ENCODE measurements at places on chromosomes 1 and 21.

DNA sequence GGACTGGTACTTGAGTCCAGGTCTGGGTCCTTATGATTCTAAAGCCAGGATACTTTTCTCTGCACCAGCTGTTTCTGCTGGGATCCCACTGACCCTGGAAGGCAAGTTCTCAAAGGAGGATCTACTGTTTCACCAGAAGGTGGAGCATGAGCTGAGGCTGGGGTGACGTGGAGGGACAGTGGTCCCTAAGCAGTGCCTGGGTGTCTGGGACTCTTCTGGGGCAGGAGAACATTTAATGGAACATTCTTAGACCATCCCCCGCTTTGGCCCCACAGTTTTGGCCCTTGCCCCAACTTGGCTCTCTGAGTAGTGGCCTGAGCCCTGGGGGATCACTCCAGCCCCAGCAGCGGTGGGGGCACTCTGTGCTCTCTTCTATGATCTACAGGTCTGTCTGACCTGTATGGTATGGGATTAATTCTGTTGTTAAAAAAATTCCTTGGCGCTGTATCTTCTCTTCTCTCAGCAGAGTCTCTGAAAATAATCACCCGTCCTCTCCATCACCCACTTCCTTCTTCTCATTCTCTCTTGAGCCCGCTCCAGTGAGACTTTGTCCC, 60.3 kb upstream of the CSF3R start:
- no peak for DNase-seq

- no peak for DNase-seq
Measured at GRCh38 chr21:24826822-24827221, 780.5 kb downstream of the MRPL39 start.

- no peak for DNase-seq
Measured at GRCh38 chr1:63327417-63328054, 5.2 kb downstream of the FOXD3 start.

GRCh38 chr1:228515200-228515834, 28.1 kb downstream of the RNF187 start:
- no peak for DNase-seq

DNA sequence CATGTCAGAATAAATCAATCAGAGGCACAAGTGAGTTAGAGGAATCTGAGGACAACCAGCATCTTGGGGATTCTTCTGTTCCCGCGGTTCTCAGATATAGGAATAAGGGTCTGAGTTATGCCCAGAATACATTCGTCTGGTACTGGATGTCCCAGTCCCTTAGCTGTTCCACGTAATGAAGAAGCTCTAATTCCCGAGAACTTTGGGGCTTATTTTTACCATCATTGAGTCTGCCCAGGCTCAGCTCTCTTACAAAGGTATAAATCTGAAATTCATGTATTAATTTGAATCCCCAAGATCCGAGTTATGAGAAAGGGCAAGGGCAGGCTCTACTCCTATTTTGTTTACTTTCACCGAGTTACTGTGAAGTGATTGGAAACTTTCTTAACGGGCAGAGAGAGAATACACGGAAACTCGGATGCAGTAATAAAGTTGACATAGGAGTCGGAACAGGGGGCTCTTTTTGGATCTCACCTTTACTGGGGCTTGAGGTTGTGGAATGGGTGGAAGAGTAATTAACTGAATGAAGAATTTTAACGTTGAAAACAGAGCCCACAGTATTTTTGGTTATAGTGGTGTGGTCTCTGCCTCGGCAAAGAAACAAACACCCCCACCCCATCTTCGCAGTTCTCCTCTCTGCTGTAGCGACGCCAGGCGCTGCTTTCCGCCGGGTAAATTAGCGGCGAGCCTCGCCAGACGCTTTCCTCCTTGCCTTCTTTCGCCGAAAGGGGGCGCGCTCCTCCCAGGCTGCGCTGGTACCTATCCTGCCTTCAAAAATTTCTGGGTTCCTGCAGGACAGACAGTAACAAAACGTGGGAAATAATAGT, 7.1 kb downstream of the PRRX1 start:
- DNase-seq = no peak

- DNase-seq = no peak
Measured at GRCh38 chr1:24486331-24487065, 16.1 kb upstream of the RCAN3 start.

GRCh38 chr1:2923351-2923750, 97.9 kb upstream of the ACTRT2 start:
- DNase-seq = no peak

- DNase-seq = no peak
Measured at GRCh38 chr1:166479052-166479631, 312.3 kb upstream of the FAM78B start.

DNA sequence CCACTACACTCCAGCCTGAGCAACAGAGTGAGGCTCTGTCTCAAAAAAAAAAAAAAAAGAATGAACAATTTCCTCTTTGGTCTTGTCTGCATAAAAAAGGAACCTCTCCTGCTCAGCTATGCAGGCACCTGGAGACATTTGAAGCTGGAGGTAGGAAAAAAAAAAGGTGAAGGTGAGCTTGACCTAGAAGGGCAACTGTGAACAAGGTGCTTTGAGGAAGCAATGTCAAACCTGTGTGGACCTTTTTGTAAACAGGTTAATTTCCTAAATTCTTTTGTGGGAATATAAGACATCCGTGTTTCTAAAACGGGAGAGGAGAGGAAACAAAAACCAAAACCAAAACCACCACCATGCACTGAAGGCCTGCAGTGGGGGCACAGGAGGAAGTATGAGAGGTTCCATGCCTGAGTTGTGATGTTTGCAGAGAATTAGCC, 77.5 kb downstream of the SLC45A1 start:
- no peak for DNase-seq

GRCh38 chr1:47529520-47530098, 91.8 kb downstream of the FOXD2 start:
- DNase-seq = no peak

GRCh38 chr1:17865912-17866739, 111.0 kb downstream of the ACTL8 start:
- DNase-seq = no peak

DNA sequence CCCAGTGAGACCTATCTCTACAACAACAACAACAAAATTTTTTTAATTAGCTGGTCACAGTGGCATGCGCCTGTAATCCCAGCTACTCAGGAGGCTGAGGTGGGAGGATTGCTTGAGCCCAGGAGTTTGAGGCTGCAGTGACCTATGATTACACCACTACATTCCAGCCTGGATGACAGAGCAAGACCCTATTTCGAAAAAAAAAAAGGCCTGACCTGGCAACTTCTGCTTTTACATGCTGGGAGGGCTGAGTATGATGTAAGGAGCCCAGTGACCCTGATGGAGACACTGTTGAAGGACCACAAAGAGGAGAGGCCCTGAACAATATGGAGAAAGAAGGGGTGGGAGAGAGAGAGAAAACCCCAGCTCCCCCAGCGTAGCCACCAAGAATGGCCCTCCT, 9.2 kb upstream of the VPS26C start:
- DNase-seq = no peak
